ENCODE measurements at places on chromosomes 4 and X.

GRCh38 chr4:101279377-101279871 is 67.9 kb downstream of the PPP3CA start:
- no peak for DNase-seq

DNA sequence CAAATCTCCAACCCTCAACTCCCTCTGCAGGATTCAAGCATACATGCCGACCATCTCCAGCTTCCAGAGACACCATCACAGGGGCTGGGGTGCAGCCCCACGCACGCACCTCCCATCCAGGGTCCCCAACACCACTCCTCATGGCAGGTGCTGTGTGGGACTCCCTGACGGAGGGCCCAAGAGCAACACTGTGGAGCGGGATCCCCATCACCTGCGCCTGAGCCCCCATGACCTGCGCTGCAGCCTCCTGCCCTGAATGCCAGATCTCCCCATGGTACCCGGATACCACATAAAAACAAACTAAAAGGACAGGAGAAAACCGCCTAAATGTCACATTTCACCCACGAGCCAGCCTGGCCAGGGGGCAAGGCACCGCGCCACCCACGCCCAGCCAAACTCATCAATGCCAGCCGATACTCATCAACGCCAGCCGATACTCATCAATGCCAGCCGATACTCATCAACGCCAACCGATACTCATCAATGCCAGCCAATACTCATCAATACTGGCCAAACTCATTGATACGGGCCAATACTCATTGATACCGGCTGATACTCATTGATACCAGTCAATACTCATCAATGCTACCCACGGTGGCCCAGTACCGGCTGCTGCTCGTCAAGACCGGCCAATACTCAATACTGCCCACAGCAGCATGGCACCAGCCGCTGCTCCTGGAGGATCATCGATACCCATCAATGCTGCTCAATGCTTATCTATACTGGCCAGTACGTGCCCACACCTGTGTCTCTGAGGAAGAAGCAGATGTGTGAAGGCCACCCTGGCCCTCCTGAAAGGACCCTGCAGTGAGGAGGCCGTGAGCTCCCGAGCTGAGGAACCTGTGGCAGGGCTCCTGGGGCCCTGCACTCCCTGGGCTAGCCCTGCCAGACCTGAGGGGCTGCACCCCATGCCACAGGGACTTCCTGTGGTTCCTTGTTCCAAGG is 6.2 kb downstream of the CTBP1 start:
- no peak for DNase-seq

DNA sequence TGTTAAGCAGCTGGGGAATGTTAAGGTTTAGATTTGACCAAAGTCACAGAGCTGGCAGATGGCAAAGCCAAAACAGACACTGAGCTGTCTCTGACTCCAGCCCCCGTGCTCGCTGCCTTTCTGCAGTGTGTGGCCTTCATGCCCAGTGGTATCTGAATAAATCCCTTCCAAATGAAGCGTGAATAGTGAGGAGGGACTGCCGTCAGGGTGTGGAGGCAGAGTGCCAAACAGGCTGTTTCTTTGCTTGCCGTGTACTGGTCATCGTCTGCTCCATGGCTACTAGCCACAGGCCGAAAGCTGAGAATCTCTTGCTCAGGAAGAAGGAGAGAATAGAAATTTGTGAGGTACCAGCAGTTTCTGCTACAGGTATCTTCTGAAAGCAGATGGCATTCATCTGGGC is 19.7 kb downstream of the PRIMPOL start:
- DNase-seq: no peak

DNA sequence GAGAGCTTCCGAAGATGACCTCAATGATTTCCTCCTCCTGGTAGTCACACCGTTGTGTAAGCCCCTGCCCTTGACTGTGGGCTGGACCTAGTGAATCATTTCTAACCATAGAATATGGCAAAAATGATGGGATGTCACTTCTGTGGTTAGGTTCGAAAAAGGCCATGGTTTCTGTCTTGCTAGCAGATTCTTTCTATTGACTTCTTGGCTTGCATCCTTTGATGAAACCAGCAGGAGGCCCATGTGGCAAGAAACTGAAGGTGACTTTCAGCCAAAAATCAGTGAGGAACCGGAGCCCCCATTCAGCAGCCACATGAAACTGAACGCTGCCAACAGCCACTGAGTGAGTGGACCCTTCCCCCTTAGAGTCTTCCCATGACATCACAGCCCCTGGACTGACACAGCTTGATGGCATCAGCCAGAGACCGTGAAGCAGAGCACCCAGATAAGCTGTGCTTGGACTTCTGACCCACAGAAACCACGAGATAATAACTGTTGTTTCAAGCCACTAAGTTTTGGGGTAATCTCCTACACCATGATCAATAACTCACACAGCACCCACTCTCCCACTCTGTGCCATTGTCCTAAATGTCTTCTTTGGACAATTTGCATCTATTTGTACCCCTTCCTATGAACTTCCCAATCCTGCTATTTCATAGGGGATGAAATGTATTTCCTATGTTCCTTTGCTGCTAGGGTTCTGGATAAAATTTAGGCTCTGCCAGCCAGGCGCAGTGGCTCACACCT is 148.0 kb upstream of the STX18 start:
- DNase-seq: no peak

GRCh38 chr4:7747062-7747385 is 192.6 kb downstream of the AFAP1 start:
- no peak for DNase-seq

All from stimulated activated CD8-positive, alpha-beta memory T cell treated with anti-CD3 and anti-CD28 coated beads, Interleukin-7, amount 100 ng/mL, for 1 hour (primary cell).